ENCODE measurements at places on chromosomes 1 and 21.

GRCh38 chr1:40401473-40402201 is 28.1 kb downstream of the SMAP2 start:
- DNase-seq: no peak

- no peak for DNase-seq
These were observed 154.4 kb downstream of the PLPP3 start for GRCh38 chr1:56424744-56425493.

DNA sequence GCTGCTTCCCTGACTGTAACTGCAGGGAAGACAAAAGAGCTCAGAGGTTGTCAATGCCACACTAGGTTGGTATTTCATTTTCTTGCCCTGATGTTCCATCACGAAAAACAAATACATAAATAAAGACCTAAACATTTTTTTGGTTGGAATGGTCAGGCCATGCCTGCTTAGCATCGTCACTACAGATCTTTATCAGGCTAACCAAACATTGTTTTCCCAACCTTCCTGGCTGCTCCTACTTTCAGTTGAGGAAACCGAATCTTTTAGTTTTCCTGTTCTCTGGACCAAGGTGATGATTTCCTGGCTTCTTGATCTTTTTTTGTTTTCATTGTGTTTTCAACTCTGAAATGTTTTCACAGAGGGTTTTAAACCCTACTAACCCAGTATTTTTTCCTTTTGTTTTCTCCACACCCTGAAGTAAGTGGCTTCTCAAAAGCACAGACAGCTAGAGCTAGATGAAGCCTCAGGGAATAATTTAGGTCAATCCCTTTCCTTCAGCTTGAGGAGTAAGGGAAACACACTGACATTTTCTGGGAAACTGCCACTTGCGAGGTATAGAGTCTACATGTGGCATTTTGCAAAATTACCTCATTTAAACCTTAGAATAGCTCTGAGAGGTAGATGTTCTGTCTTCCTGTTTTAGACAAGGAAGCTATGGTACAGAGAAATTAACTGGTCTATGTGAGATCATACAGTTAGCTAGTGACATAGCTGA is 67.2 kb upstream of the CNN3 start:
- DNase-seq: no peak

DNA sequence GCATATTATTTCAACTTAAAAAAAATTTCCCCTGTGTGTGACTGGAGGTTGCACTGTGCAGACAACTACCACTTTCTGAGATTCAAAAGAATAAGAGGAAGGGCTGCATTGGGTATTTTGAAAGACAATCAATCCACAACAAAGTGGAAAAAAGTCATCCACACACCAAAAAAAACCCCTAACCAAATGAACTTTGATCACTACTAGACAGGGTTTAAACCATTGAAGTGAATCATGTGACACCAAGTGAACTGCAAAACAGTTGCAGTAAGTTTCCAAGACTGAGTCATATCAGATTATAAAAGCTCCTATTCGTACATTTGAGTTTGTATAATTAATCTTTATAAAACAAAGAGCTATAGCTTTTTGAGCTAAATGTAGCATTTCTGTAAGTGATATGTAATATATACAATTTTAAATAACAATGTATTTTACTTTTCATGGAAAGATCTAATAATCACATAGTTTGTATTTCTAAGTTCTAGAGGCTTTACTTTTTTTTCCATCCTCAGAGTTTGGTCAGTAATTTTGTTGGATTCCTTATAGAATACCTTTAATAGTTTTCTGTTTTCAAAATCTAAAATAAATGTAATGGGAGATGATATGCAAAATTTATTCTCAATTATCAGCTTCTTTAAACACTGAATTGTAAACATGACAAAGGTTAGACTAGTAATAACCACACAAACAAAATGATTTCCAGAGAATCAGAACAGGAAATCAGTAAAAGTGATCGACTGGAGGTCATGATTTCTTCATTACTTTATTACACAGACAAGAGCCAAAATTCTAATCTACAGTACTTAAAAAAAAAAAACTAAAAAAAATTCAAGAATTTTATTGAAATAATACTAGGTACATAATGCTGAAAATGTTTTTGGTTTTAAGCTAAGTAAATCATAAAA is 50.5 kb upstream of the GFI1 start:
- no peak for DNase-seq

GRCh38 chr1:51729824-51730301 is 113.0 kb downstream of the OSBPL9 start:
- no peak for DNase-seq

GRCh38 chr1:59401581-59401980 is 104.7 kb downstream of the FGGY start:
- DNase-seq: no peak

GRCh38 chr1:20086800-20087199 is 16.8 kb downstream of the PLA2G5 start:
- no peak for DNase-seq

DNA sequence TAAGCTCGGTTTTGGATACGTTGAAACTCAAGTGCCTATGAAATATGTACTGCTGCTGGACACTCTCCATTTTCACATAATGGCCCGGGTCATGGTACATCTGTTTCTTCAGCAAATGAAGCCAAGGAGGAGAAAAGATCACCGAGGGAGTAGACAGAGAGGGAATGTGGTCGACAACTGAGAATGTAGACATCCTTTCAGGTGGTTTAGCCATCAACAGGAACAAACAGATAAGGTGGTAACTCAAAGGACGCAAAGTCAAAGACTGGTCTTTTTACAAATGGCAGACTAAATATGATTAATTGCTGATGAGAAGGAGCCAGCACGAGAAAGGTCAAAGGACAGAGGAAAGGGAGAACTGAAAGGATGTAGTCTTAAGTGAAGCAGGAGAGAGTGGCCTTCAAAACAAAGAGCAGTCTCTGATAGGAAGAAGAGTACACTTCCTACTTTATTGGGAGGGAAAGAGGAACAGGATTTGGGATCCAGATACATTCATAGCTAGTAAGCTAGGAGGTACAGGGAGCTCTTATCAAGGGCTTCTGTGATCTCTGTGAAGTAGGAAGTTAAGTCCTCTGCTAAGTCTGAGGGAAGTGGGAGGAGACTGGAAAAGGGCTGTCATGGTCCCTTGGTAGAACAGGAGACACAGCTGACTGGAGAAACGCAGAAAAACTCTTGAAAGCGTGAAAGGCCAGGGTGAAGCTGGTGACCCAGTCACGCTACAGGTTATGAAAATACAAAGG is 28.3 kb downstream of the NUP133 start:
- DNase-seq: no peak

DNA sequence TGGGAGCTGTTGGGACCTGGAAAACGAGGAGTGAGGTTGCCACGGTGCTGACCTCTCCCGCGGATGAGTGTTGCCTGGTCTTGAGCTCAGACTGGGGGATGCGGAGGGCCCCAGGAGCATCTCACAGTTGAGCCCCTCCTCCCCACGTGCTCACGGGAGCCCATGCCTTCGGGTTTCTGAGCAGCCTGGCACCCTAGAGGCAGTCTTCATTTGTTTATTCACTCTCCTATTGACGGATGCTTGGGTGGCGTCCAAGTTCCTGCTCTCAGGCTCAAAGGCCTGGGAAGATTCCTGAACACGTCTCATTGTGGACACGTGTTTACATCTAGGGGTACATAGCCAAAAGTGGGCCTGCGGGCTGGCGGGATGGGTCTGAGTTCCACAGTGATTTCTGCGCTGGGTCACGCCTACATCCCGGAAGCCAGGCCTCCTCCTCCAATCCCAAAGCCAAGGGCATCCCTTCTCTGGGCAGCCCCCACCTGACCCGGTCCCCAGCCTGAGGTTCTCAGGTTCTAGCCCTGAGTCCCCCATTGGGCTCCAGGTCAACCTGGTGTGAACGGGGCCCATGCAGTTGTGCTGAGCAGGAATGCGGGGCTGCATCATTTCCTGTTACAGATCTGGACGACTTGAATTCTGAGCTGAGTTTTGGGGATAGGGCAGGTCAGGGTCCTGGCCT is 14.7 kb downstream of the WNT3A start:
- no peak for DNase-seq

GRCh38 chr21:45074818-45075595 is 627 bp downstream of the ADARB1 start:
- no peak for DNase-seq

- DNase-seq: peak; percentile 70
These were observed 509 bp downstream of the GDAP2 start for GRCh38 chr1:117928881-117929342.

DNA sequence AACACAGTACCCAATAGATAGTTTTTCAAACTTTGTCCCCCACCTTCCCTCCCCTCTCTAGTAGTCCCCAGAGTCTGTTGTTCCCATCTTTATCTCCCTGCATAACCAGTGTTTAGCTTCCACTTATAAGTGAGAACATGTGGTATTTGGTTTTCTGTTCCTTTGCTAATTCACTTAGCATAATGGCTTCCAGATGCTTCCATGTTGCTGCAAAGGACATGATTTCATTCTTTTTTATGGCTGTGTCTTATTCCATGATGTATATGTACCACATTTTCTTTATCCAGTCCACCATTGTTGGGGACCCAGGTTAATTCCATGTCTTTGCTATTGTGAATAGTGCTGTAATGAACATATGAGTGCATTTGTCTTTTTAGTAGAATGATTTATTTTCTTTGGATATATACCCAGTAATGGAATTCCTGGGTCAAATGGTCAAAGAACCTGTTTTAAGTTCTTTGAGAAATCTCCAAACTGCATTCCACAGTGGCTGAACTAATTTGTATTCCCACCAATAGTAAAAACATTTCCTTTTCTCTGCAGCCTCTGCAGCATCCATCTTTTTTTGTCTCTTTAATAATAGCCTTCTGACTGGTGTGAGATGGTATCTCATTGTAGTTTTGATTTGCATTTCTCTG is 126.0 kb downstream of the AK5 start:
- DNase-seq: no peak

DNA sequence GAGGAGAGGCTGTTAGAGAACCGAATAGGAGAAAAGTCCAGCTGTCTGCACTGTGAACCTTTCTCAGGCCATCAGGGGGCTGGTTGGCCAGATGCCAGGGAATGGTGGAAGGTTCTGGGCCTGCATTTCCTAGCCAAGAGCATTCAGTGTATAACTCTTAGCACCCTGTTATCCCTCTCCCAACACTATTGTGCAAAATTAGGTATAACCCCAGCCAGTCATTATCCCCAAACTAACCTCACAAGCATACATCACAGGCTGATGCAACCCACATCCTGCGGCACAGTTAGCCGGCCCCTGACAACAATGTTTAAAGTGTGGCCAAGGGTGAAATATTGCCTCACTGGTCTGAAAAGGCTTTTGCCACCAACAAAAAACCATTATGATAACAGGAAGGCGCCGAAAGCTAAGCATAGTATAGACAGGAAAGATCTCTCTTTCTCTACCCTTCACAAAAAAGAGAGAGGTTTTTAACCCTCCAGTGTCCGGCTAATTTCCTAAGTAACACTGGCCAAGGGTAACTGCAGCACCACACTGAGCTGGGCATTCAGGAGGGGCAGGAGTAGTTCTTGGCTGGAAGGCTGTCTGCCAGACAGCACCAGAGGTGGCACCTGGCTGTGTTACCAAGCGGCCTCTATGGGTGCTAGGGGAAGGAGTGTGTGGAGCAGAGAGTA is 77.3 kb upstream of the BCAR3 start:
- DNase-seq: no peak

DNA sequence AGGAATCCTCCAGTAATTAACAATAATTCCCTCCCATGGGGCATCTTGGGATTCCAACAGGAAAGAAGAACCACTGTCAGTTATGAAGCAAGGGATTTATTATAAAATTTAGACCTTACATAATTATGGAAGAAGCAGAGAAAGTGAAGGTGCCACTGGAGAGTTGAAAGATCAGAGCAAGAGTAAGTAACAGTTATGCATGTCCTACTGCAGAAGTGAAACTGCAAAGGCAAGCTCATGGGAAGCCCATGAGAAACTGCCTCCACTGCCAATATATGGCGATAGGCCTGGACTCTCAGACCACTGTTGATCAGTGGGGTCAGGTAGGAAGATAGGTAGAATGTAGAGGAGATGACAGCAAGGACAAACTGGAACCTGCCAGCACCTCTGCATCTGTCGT is 123.6 kb upstream of the ZNF648 start:
- no peak for DNase-seq

- DNase-seq: no peak
These were observed 3.4 kb upstream of the ECE1 start for GRCh38 chr1:21293537-21294265.

DNA sequence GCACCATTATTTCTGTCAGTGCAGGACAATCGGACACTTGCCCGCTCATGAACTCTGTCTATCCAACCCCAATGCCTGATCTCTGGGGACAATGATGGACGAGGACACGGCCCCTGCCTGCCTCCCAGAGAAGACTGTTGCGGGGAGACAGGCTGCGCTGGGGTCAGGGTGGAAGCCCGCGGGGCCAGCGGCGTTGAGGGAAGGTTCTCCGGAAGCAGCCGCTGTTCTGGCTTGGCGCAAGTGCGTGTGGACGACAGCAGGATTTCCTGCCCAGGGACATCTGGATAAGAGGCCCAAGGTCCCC is 18.8 kb downstream of the RHBG start:
- DNase-seq: no peak

- DNase-seq: no peak
These were observed 430.9 kb downstream of the HLX start for GRCh38 chr1:221310180-221310579.

GRCh38 chr21:33751120-33751519 is 108.8 kb downstream of the ITSN1 start:
- no peak for DNase-seq

GRCh38 chr1:239647045-239647444 is 260.7 kb downstream of the CHRM3 start:
- DNase-seq: no peak

GRCh38 chr1:164772635-164773034 is 213.7 kb downstream of the PBX1 start:
- no peak for DNase-seq

- no peak for DNase-seq
These were observed 123.1 kb upstream of the RUNX1 start for GRCh38 chr21:35172231-35172630.

- no peak for DNase-seq
These were observed 48.5 kb upstream of the ACOT11 start for GRCh38 chr1:54499360-54500106.

DNA sequence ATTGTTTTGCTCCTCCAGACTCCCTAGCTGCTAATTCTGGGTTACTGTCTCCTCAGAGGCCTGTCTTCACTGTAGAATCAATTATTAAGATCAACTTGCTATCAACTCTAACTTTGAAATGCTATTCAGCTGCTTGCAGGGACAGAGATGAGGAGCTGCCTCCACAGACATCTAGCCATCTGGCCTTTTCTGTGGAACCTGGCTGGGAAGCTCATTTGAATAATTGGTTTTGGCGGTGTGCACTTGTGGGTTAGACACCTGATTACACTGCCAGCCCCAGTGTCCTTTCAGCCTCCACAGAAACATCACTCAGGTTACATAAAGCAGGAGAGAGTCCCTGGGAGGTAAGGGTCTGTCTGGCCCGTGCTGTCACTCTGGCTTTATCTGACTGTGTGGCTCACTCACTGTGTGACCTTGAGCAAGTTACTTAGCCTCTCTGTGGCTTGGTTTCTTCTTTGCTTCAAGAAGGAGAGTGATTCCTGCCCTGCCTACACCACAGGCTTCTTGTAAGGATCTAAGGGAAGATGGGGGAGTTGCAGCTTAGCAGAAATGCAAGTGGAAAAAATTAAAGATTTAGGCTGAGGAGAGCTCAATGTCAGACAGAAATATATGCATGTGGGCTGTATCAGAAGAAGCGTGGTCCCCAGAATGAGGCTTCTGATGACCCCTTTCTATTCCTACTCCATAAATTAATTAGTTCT is 131.6 kb downstream of the BEND5 start:
- no peak for DNase-seq
